ENCODE measurements at places on chromosomes 16 and 17.
A peak's percentile ranks its signal among the peaks of the same experiment; 100 is the strongest.

GRCh38 chr16:931626-932500 lies 38.9 kb downstream of the LMF1 start:
- no peak for DNase-seq

DNA sequence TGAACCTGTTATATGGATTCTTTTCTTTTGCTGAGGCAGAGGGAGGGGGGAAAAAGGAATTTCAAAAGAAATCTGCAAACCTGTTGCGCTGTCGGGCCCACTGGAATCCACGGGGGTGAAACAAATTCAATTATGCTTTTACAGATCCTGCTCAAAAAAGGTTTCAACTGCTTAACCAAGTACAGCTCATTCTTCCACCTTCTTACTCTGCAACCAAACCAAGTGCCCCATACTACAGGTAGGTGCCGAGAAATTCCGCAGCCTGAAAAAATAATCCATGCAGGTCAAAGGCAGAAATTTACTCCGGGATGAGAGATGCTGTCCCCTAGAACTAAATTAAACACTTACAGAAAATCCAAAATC lies 416 bp downstream of the RNF43 start:
- DNase-seq, result no peak

GRCh38 chr17:78798695-78799559 lies 16.9 kb upstream of the CYTH1 start:
- no peak for DNase-seq

DNA sequence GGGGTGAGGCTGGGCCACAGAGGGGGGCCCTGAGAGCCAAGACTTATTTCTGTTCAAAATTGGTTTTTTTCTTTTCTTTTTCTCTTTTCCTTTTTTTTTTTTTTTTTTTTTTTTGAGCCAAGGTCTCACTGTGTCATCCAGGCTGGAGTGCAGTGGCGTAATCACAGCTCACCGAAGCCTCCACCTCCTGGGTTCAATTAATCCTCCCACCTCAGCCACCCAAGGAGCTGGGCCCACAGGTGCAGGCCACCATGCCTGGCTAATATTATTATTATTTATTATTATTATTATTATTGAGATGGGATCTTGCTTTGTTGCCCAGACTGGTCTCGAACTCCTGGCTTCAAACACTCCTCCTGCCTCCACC lies 17.5 kb upstream of the CACNA1H start:
- no peak for DNase-seq

DNA sequence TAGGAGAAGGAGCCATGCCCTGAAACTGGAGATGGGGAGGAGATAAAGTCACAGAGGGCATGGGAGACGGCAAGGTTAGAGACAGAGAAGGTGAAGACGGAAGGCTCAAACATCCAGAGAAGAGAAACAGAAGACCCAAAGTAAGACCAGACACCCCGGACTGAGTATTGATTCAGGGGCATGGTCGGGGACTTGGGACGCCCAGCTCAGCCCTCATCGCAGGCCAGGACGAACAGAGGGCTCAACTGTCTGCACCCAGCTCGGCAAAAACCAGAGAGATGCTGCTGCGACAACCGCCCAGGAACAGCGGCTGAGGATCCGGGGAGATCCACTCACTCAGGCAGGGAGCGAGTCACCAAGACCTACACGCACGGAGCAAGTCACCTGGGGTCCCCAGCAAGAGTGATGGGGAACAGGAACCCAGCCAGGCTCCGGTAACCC lies 999 bp downstream of the XYLT1 start:
- DNase-seq, result no peak

DNA sequence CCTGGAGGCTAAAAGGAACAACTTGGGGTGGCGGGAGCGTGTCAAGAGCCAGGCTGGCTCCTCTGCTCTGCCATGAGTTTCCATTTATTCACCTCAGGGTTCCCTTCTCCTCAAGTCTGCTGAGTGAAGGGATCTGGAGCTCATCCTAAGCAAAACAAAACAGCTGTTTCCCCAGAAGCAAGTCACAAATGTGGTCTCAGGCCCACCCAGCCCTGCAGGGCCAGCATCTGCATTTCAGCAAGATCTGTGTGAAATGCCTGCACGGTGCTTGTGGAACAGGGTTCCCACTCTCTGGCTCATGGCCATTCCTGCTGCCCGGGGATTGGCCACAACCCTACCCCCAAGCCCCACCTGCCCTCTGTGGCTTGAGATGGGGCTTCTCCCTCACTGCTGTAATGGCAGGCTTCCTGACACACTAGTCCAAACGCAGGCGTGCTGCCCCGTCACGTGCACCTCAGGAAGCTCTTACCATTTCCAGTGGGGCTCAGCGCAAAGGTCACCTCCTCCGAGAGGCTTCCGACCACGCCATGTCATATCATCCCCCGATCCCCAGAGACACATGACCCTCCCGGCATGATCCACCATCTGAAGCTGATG lies 2.3 kb downstream of the SLC38A8 start:
- DNase-seq, result no peak

DNA sequence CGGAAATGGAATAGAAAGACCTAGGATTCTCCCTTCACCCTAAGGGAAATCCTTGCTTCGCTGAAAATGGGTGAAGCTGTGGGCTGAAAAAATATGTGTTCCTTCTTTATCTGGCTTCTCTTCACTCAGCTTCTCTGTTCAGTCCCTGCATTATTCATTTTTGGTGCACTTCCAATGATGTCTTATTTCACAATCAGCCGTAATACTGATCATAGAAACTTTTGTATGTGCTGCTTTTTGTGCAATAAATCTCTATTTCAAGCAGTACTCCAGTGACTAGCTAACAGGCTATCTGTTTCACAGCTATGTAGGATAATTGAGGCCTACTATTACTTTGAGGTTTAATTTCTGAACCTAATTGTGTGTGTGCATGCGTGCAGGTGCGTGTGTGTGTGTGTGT lies 144.6 kb downstream of the FOXL1 start:
- no peak for DNase-seq

GRCh38 chr16:84876873-84877606 lies 57.3 kb downstream of the CRISPLD2 start:
- DNase-seq, result no peak

- no peak for DNase-seq
Measured at GRCh38 chr17:79026376-79027273, 2.7 kb downstream of the C1QTNF1 start.

- DNase-seq, result no peak
Measured at GRCh38 chr16:11901091-11901490, 14.7 kb downstream of the GSPT1 start.

- DNase-seq, result peak; percentile 1
Measured at GRCh38 chr17:35612924-35613521, 25.9 kb downstream of the AP2B1 start.

DNA sequence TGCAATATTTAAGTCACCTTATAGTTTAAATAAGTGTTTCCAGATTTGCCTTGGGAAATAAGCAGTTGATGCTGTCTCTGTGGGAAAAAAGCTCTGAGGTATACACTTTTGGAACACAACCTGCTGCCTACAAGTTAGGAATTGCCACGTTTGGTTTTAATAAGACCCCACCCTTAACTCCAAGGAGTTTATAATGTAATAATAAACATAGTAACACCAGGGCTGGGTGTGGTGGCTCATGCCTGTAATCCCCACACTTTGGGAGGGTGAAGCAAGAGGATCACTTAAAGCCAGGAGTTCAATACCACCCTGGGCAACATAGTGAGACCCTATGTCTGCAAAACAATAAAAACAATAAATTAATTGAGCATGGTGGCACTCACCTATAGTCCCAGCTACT lies 15.9 kb upstream of the SMG1 start:
- DNase-seq, result no peak

- DNase-seq, result no peak
Measured at GRCh38 chr17:416293-417206, 63.9 kb upstream of the RPH3AL start.

DNA sequence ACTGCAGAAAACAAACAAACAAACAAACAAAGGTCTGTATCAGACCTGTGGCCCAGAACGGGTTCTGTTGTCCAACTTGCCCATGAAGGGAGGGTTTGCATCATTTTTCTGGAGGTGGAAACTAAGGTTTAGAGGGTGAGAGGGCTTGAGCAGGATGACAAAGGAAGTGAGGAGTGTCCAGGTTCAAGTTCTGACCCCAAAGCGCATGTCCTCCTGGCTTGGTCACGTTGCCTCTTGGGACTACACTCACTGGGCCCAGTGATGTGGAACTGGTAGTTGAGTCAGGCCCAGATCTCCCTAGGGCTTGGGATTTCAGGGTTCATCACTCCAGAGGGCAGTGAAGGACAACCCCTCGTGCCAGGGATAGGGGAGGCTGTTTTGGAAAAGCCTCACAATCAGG lies 1.8 kb downstream of the SREBF1 start:
- DNase-seq, result no peak

DNA sequence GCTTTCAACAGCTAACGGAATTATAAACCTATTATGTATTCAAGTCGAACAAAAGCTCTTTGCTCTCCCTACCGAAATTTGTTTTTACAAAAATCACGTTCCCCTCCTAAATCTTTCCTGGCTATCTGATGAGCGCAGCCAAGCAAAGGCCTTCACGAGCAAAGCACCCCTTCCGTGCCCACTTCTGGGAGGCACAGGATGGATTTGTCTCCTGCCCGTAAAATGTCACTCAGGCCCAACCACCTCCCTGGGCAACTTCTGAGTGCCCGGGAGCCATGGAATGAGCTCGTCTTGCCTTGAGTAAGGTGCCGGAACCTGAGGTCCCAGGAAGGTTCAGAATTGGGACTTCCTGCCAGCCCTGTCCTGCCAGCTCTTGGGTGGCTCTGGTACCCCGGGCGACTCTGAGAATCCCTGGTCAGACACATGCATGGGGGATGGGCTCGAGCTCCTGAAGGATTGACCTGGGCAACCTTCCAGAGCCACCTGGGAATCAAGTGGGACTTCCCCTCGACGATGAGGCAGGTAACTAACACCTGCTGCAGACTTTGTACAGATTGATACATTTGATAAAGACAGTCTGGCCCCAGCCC lies 19.8 kb downstream of the SLC7A5 start:
- DNase-seq, result no peak

DNA sequence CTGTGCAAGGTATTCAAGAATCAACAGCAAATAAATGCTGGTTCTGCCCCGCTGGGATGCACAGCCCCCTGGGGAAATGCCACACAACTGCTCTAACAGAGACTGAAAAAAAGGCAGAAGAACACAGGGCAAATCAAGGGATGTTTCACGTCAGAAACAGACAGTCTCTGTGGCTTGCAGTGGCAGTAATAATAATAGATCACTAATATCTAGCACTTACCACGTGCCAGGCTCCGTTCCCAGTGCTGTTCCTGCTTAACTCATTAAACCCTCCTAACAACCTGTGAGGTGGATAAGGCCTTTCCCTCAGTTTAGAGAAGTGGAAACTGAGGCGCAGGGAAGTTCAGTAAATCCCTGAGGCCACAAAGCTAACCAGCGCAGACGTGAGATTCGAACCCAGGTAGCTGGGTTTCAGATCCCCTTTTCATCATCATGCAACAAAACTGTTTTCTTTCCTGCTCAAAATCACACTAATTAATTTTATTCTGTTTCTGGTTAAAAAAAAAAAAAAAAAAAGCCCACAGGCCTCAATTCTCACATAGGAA lies 36.7 kb downstream of the ARHGAP17 start:
- DNase-seq, result no peak

DNA sequence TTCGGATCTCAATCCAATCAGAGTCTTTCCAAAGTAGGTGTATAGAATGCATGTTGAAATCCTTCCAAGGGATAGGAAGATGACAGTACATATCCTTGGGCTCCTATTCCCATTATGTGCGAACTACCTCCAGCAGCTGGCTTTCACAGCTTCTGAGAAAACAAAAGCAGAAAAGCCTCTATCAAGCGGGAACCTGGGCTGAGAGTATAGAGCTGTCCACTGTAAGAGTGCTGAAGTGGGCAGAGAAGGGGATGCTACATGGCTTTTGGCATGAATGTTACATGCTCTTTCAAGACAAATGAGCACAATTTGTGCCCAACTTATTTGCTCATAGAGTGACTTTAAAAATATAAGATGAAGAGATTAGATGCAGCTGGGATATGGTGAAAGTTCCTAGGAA lies 993.5 kb downstream of the CDH8 start:
- DNase-seq, result no peak

GRCh38 chr17:35766903-35767510 lies 6.3 kb downstream of the C17orf50 start:
- peak; percentile 4 for DNase-seq

DNA sequence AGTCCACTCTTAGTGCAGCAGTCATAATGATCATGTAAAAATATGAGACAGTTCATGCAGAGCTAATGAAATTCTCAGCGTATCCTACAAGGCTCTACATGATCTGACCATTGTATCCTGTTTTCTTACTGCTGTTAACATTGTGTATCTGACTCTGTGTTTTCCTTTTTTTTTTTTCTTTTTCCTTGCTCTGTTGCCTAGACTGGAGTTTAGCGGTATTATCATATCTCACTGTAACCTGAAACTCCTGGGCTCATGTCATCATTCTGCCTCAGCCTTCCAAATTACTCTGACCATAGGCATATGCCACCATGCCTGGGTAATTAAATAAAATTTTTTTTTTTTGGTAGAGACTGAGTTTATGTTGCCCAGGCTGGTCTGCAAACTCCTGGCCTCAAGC lies 12.1 kb downstream of the DUS2 start:
- no peak for DNase-seq

GRCh38 chr17:41387670-41388069 lies 5.6 kb upstream of the KRT34 start:
- DNase-seq, result no peak

DNA sequence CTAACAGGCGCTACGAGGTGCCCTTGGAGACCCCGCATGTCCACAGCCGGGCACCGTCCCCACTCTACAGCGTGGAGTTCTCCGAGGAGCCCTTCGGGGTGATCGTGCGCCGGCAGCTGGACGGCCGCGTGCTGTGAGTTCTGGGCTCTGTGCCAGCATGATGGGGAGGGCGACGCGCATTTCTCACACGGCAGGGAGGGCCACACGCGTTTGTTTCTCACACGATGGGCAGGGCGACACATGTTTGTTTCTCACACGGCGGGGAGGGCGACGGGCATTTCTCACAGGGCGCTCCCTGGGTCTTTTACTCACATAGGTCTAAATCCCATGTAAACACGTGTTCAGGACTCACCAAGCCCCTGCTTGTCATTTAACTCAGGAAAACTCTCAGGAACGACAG lies 4.4 kb downstream of the GAA start:
- DNase-seq, result no peak

- DNase-seq, result no peak
Measured at GRCh38 chr17:71866095-71866494, 254.7 kb upstream of the SOX9 start.

- no peak for DNase-seq
Measured at GRCh38 chr16:81327011-81327410, 12.2 kb downstream of the GAN start.

GRCh38 chr16:69407702-69408323 lies 16.6 kb upstream of the CYB5B start:
- no peak for DNase-seq

- DNase-seq, result no peak
Measured at GRCh38 chr17:41377546-41377945, 4.6 kb downstream of the KRT34 start.

GRCh38 chr17:29250666-29251065 lies 4.0 kb downstream of the CRYBA1 start:
- no peak for DNase-seq

DNA sequence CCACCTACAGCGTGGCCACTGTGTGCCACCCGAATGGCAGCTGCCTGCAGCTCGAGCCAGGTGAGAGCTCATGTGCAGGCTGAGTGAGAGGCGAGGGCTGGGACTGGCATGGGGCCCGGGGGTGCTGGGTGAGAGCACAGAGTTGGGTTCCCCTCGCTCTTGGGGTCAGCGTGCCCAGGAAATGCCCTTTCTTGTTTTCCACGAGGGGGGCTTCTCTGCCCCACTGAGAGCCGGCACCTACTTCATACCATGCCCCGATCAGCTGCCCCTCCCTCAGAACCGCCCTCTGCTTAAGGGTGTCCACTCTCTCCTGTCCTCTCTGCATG lies 10.1 kb downstream of the ACE start:
- DNase-seq, result no peak

GRCh38 chr17:74295625-74296547 lies 21.9 kb downstream of the DNAI2 start:
- no peak for DNase-seq
